D721Med (cell line): ENCODE measurements at places on chromosomes 4 and X.

DNA sequence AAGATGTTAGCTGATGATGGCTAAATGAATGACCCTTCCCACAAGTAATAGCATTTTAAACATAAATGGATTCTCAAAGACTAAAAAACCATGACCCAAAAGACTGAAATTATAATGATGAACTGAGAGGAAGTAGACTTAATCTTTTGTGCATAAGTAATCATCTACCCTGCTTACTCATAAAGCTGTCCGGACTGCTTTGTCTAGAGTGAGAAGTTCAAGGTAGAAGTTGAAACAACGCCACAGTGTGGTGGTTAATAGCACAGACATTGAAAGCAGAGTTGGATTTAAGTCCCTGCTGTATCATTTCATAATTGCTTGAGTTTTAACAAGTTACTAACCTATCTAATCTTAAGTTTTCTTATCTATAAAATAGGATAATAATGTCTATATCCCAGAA is 346.6 kb downstream of the CENPC start:
- DNase-seq, result no peak

- no peak for DNase-seq
Measured at GRCh38 chr4:95715830-95716229, 124.1 kb upstream of the PDHA2 start.

GRCh38 chr4:185127021-185127925 is 15.8 kb upstream of the SLC25A4 start:
- DNase-seq, result no peak

- DNase-seq, result no peak
Measured at GRCh38 chr4:137345597-137345996, 186.7 kb downstream of the PCDH18 start.

GRCh38 chr4:1983053-1983845 is 25.5 kb downstream of the NELFA start:
- DNase-seq, result no peak

DNA sequence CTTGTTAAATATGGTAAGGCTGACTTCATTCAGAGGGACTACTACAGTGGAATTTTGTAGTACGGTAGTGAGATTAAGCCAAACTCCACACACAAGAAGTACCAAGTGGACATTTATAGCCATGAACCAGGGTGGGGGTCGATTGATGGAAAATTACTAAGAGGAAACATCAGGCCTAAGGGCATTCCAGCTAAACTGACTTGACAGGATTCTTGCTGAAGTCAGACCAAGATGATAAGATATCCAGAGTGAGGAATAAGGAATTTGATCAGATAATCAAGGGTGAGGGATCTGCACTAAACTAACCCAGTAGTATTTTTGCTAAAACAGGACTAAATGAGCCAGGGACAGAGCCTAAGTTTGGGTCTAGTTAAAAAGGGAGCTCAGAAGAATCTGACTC is 597.5 kb downstream of the RPA4 start:
- no peak for DNase-seq

- DNase-seq, result no peak
Measured at GRCh38 chr4:120431180-120431579, 364.5 kb upstream of the MAD2L1 start.

GRCh38 chr4:108051343-108051742 is 61.7 kb downstream of the HADH start:
- no peak for DNase-seq

DNA sequence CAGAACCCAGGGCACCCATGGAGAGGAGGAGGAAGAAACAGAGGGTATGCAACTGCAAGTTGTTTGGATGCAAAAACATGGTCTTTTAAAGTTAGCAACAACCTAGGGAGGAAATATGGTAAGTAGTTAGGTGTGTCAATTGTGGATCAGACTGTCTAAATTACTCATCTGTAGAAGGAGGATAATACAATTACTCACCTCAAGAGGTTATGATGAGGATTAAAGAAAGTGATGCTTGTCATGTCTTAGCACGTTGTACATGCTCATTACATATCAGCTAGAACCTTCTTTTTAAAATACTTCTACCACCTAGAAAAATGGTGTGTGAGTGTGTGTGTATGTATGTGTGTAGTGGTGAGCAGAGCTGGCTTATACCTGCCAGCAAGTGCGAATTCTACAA is 2.3 kb upstream of the C1QTNF7 start:
- DNase-seq, result no peak

DNA sequence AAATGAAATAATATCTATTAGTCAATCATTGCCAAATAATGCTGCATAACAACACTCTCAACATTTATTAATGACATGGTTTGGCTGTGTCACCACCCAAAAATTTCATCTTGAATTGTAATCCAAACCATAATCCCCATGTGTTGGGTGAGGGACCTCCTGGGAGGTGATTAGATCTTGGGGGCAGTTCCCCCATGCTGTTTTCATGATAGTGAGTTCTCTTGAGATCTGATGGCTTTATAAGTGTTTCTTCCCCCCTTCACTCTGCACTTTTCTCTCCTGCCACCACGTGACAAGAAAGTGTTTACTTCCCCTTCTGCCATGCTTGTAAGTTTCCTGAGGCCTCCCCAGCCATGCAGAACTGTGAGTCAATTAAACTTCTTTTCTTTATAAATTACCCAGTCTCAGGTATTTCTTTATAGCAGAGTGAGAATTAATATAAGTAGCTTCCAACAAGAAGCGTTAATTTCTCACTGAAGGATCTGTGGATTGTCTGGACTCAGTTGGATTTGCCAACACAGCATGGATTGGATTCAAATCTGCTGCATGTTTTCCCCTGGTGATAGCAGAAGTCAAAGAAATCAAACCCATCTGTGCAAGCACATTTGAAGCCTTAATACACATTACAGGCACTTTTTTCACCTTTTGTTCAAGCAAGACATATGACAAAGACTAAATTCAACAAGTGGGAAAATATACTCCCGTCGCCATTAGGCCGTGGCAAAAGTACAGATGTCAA is 216.6 kb downstream of the PDGFC start:
- DNase-seq, result no peak

DNA sequence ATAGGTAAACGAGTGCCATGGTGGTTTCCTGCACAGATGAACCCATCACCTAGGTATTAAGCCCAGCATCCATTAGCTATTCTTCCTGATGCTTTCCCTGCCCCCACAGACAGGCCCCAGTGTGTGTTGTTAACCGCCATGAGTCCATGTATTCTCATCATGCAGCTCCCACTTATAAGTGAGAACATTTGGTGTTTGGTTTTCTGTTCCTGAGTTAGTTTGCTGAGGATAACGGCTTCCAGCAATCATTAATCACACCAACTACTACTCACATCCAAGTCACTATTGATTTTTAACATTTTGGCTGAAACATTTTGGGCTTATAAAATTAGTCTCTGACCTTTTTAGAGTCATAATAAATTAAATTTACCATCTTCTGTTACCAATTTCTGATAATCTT is 205.3 kb downstream of the SPOCK3 start:
- DNase-seq, result no peak
